ENCODE measurements at places on chromosomes 1 and 21.

GRCh38 chr1:201049248-201049831, 25.8 kb upstream of the KIF21B start:
- DNase-seq, result no peak

GRCh38 chr1:219752645-219753044, 139.7 kb upstream of the ZC3H11B start:
- no peak for DNase-seq

DNA sequence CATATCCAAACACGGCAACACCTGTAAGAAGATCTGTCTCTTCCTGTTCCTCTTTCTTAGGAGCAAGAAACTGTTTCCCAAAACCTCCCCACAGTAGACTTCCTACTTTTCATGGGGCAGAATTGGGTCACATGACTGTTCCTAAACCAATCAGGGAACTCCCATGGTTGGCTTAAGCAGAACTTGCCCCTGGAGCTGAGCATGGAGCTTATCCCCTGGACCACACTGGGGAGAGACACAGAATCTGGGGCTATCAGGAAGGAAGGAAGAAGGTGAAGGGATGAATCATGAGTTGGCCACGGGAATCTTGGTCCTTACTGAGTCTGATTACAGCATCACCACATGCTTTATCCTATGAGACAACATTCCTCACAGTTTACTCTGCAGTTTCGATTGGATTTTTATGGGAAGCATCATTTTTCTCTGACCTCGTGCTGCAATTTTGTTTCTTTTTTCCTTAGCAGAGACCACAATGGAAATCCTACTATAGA, 81.8 kb downstream of the CDC7 start:
- DNase-seq, result no peak

DNA sequence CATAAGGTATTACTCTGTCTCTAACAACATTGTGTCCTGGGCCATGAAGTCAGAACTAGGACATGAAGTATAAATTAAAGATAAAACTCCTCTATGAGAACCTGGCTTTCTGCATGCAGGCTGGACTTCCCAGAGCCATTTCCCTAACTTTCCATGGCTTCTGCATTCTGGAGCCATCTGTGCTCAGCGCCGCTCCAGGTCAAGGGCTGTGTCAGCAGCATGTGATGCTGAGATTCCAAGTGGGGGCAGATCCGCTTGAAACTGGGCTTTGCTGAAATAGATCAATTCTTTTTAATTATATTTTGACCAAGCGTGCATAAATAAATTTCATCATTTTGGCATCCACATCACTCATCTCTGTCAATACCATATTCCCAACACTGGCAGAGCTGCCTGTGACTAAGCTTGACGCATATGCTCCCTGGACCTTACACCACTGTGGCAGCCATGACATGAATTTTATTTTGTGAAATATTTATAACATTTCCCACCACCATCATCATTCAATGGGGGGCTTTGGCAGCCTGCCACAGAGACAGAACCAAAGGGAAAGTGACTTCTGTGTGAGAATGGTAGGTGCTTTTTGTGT, 110.4 kb upstream of the KCNK1 start:
- no peak for DNase-seq

GRCh38 chr1:156379420-156380165, 10.6 kb downstream of the RHBG start:
- DNase-seq, result no peak

DNA sequence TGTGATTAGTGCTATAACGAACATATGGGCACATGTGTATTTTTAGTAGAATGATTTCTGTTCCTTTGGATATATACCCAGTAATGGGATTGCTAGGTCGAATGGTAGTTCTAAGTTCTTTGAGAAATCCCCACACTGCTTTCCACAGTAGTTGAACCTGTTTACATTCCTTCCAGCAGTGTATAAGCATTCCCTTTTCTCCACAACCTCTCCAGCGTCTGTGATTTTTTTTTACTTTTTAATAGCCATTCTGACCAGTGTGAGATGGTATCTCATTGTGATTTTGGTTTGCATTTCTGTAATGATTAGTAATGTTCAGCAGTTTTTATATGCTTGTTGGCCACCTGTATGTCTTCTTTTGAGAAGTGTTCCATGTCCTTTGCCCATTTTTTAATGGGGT, 81.8 kb upstream of the SLC44A3 start:
- DNase-seq, result no peak

DNA sequence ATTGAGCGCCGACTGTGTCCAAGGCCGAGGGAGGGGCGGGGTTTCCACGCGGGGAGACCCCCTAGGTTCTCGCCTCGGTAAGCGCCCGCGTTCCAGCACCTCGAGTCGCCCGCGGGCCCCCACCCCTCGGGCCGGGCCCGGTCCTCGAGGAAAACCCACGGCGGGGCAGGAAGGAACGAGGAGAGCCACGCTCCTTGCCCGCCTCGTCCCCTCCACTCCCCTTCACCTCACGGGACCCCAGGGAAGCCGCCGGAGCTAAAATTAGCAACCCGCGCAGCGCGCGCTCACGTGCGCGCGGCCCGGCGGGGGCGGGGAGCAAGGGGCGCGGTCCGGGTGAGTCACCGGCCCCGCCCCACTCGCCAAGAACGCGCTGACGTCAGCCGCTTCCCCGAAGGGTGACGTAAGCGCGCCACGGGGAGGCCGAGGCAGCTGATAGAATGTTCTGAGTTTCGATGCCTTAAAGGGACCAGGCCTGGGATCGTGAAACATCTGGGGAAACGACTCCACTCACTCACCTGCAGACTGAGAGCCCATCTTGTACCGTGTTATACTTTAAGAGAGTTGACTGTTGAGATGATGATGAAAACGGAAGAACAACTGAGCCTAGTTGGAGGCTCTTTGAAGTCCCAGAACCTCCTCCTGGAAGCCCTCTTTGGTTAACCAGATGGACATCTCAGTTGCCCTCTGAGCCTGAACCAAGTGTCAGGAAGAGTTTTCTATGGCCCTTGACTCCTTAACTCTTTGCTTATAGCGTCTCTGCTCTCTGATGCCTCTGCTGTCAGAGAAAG, 49.7 kb upstream of the ATF3 start:
- DNase-seq, result peak; percentile 90

DNA sequence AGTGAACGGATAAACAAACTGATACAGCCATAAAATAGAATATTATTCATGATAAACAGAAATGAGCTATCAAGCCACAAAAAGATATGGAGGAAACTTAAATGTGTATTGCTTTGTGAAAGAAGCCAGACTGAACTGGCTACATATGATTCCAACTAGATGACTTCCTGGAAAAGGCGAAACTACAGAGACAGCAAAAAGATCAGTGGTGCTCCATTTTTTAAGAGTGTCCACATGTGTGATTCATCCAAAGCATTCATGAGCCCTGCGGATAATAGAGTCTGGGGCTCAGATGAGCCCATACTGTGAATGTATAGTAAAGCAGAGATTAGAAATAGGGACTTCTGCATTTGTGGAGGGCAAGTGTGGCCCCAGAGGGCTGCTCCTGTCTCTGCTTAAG, 7.8 kb upstream of the TMEM222 start:
- DNase-seq, result no peak

Measured in effector memory CD8-positive, alpha-beta T cell (primary cell).